ENCODE measurements at places on chromosomes 7 and 10.
A peak's percentile ranks its signal among the peaks of the same experiment; 100 is the strongest.

DNA sequence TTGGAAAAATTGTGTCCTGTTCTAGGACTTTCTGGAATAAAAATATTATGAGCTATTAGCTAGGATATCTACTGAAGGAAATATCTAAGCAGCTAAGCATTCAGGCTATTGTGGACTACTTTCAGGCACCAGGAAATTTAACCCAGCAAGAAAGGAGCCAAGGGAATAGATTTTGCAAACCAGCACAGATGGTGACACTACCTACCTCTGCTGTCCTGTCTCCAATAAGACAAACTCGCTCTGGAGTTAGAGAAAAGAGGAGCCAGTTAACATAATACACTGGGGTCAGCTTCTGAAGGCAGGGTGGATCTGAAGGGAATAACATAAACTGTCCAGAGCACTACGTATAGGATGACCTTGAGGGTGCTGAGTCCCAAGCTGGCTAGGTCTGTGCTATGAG lies 223.7 kb upstream of the PRSS58 start:
- DNase-seq: no peak

DNA sequence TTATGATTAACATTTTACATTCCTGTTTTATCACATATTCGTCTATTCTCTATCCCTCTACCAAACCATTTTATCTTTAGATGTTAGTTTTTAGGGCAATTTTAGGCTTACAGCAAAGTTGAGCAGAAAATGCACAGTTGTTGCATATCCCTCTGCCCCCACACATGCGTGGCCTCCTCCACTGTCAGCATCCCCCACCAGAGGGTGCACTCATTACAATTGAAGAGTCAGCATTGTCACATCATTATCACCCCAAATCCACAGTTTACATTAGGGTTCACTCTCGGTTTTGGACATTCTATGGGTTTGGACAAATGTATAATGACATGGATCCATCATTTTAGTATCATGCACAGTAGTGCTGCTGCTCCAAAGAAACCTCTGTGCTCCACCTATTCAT lies 86.4 kb downstream of the WDR37 start:
- DNase-seq: no peak

- DNase-seq: no peak
Observed at GRCh38 chr7:133861876-133862275, 265.3 kb upstream of the LRGUK start.

DNA sequence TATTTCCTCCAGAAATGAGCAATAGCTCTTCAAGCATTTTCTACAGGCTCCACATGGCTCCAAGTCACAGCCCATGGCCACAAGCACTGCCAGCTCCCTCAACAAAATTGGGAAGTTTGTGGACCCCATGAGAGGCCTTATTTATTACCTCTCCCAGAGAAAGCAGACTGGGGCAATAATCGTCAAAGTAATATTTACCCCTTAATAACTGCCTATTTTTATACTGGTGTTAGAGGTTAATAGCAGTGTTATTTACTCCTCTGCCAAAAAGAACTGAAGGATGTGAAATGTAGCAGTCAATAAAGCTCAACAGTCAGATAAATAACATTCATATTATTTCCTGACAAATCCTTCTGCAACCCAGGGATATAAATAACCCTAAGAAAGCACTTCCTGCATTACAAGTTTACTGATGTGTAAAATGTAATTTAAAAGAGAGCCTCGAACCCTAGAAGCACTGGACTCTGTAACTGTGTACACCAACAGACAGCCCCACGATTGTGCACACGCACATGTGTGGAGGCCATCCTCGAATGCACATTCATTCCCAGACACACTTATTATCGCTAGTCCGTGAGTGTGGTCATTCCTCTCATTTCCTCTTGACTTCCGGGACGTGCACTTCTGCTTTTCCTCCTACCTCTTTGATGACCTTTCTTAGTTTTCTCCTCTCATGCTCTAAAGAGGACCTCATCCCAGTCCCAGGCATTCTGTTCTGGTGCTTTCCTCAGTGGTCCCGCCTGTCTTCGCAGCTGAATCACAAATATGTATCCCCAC lies 157.4 kb downstream of the EVX1 start:
- no peak for DNase-seq

DNA sequence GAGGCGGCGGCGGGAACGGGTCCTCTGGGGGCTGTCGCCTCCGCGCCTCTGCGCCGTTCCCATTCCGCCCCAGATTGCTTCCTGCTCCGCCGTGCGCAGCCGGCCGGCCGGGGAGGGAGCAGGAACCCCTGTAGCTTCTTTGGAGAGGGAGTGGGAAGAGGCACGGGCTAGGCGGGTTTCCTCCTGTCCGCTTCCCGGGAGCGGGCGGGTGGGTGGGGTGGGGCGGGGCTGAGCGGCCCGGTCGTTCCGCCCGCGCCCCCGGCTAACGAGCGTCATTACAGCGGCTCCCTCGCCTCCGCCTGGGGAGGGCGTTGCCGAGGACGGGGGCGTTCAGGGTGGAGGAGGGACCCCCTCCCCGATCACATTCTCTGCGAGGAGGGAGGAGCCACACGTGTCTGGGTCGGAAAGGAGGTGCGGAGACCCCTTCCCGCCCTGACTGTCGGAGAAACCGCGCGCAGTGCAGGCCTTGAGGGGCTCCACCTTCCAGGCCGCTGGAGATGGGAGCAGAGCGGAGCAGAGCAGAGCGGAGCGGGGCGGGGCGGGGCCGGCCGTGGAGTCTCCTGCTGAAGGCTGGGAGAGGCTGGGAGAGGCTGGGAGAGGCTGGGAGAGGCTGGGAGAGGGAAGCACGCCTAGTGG lies 39.7 kb downstream of the AGAP3 start:
- DNase-seq: peak; percentile 61

DNA sequence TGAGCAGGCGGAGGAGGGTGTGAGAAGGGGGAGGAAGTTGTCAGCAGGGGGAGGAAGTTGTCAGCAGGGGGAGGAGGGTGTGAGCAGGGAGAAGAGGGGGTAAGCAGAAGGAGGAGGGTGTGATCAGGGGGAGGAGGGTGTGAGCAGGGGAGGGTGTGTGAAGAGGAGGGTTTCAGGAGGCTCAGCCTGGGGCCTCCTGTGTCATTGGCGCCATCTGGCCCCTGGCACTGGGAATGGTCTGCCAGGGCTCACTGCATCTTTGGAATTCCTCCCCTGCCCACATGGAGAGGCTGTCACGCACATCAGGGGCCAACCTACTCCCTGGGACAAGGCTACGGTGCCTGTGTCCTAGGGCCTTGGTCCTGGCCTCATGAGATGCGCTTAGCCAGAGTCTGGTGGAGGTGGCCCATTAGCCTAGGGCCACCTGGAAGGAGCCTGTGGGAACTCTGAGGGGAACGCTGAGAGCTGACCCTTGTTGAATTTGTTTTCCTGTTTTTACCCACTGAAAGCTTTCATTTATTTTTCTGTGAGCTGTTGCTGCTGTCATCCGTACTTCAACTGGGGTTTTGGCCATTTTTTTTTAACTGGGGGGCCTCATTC lies 18.0 kb downstream of the CAMK2B start:
- DNase-seq: peak; percentile 48

- DNase-seq: no peak
Observed at GRCh38 chr10:53909791-53910190, 891.2 kb downstream of the PCDH15 start.

GRCh38 chr7:101618207-101618839 lies 10.8 kb downstream of the MYL10 start:
- no peak for DNase-seq

GRCh38 chr10:47087667-47088066 lies 176.4 kb downstream of the PTPN20 start:
- DNase-seq: no peak

- DNase-seq: no peak
Observed at GRCh38 chr7:92777993-92778392, 58.4 kb downstream of the CDK6 start.

DNA sequence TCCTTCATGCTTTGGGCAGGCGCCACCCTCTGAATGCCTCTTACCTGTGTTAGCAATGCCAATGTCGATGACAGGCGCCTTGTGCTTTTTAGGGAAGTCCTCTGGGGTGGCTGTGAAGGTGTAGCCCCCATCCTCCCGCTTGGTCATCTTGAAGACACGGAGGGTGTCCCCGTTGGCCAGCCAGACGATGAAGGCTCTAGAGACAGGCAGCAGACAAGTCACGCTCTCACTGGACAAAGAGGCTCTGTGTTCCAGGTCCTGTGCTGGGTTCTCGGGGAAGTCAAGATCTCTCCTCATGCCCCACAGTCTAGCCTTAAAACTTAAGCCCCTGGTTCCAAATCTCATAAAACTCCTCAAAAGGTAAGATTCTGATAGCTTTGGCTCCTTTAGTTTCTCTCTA lies 5.1 kb downstream of the TBL2 start:
- DNase-seq: no peak

DNA sequence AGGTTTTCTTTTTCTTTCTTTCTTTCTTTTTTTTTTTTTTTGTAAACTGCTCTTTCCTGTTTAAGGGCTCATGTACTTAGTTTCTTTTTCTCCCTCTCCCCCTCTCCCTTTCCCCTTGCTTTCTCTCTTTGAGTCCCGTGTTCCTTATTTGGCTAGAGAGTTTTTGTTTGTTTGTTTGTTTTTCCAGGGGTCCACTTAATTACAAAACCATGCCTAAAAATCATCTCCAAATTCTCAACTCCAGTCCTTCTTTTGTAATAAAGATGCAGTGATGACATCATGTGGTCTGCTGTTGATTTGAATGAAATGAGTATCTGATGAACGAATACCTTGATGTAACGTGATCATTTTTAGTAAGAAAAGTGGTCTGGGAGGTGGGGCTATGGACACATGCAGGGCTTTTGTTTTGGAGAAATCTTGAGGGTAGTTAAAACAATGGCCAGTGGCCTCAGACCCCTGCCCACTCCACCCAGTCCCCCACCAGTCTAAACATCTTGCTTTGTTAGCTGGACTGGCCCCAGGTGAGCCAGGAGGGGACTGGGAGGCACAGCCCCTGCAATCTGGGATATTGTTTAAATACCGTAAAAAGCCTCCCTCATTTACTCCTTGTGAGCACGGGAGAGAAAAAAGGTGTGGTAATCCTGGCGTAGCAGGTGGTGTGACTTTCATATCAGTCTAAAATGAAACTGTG lies 165.7 kb downstream of the LRMDA start:
- DNase-seq: no peak

GRCh38 chr7:11133436-11133959 lies 159.8 kb downstream of the PHF14 start:
- DNase-seq: no peak

- no peak for DNase-seq
Observed at GRCh38 chr10:21826725-21827124, 176.8 kb downstream of the DNAJC1 start.

DNA sequence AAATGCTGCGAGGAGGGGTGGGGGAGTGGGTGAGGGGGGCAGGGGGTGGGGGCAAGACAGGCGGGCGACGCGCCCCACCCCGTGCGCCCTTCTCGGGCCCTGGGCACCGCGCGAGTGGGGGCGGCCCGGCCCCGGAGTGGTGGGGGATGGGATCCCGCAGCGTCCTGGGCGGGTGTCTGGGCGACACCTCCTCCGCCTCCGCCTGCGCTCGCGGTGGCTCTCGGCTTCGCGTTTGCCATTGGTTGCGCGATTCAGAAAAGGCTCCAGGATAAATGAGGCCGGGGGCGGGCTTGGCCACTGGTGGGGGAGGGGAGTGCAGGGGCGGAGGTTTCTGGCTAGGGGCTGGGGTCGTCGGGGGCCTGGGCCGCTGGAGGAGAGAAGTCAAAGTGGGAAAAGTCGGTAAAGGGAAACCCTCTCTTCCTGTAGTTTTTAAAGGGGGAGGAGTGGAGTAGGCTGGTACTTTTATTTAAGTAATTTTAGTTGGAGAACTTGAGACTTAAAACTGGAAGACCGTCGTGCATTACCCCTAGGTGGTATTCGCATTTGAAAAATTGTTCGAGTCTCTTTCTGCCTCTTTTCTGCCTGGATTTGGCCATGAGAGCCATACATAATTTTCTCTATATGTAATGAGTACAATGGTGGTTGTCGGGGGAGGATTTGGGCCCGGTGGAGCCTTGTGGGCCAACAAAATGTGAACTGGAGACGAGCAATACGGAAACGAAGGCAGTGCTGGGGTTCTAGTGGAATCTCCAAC lies 992 bp upstream of the IGF2BP3 start:
- peak; percentile 91 for DNase-seq

DNA sequence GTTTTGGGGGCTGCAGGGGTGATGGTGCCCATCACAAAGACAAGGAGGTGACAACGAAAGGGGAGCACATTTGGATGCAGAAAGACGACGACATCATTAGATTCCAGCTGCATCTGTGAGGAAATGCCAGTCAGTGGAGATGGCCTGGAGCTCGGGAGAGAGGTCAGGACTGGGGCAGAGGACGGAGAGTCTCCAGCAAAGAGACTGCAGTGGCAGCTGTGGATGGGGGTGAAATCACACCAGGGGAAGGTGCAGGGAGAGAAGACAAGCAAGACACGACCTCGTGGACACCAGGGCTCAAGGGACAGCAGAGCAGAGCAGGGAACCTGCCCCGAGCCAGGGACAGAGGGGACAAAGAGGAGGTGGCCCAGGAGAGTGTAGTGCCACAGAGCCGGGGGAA lies 203.4 kb downstream of the PRPF18 start:
- DNase-seq: no peak

DNA sequence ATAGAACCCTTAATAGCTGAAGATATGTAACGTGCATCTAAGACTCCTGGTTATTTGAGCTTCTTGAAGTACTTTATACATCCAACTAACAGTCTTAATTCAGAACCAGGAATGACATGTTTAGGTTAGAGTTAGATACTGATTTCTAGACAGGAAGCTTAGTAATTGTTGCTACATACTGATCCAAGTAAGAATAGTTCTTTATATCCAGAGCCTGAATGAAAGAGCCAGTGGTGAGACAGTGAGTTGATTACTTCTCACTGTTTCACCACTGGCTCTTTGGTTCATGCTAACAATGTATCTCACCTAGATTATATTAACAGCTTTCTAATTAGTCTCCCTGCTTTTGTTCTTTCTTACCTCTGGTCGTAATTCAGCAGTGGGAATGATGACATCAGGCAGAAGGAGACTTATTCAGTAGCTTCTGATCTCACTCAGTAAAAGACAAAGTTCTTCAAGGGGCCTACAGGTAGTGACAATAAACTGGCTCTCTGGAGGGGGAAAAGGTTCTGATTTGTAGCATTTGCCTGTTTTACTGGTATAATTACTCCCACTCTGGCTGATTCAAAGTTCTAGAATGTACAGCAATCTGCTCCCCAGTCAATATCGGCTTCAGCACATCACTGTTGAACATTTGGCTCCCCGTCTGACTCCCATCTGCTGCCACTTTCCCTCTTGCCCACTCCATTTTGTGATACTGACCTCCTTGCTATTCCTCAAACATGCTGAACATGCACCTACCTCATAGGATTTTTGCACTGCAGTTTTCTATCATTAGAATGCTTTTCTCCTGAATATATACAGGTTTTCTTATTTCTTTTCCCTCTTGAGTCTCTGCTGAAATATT lies 29.1 kb downstream of the MCU start:
- no peak for DNase-seq

GRCh38 chr10:96513698-96514561 lies at the start of gene TLL2:
TSS of gene TLL2 (minus strand) at chr10:96513926. CDS start at chr10:96513685, 241 bp downstream.
- peak; percentile 92 for DNase-seq
